Cardiac fibroblast (primary cell): ENCODE measurements at places on chromosomes 13 and 19.

DNA sequence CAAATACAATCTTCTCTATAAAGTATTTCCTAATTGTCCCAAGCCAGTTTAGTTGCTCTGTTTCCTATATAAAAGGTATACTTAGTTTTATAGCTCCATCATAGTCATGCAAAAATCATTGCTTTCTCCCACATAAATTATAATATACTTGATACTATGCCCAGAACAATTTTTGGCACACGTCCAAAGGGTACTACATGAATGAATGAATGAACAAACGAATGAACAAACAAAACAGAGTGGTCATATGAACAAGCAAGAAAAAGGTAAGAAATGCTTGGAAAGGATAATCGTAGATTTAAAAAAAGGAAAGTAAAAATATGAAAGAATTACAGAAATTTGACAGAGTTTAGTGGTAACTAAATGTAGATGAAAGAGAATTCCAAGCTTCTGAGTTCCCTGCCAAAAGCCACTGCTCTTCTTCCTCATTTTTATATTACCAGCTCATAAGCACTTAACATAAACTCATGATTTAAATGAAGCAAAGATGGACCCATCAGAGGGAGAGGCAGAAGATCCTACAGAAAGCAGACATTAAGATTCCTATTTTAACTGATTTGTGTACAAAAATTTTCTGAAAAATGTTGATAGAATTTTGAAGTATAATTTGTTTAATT lies 123.2 kb downstream of the ENOX1 start:
- DNase-seq = peak; percentile 7

- DNase-seq = no peak
Measured at GRCh38 chr19:13334801-13335481, 171.3 kb downstream of the CACNA1A start.

DNA sequence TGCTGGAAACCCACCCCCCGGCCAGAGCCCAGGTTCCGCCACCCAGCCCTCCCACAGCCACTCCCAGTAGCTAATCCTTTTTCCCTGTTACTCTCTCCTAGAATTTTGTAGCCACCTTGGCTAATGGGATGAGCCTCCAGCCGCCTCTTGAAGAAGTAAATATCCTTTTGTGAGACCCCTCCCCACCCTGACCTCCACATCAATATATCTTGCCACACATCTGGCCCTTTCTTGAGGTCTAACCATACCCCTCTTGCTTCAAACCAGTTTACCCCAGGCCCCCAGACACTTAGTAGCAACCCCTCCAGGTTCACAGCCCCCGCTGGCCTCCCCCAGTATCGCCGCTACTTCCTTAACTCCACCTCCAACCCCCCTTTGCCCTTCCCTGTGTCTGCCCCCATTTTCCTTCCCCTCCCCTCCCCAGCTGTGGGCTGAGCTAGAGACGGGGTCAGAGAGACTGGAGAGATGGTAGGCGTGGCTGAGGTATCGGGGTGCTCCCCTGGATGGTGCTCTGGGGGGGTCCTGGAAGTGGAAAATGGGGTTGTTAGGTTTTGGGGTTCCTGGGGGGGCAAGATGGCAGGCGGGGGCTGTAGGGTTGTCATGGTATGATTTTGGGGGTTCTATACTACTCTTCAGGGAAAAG lies 2.8 kb downstream of the PRMT1 start:
- no peak for DNase-seq

- DNase-seq = no peak
Measured at GRCh38 chr19:35249146-35249847, 495 bp downstream of the LSR start.

DNA sequence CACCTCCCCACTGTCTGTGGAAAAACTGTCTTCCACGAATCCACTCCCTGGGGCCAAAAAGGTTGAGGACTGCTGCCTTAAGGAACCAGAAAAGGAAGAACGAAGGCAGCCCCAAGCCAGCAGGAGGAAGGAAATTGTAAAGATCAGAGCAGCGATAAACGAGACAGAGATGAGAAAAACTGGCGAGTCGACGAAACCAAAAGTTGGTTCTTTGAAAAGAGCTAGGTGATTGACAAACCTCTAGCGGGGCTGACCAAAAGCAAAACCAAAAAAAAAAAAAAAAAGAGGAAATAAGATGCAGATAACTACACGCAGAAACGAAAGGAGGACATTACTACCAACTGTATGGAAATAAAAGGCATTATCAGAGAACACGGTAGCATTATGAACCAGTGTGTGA lies 76.9 kb downstream of the GADD45B start:
- peak; percentile 27 for DNase-seq
